CD4-positive, alpha-beta T cell treated with Interferon alpha-2 for 1 hour (primary cell): ENCODE measurements at places on chromosomes 12 and 14.

DNA sequence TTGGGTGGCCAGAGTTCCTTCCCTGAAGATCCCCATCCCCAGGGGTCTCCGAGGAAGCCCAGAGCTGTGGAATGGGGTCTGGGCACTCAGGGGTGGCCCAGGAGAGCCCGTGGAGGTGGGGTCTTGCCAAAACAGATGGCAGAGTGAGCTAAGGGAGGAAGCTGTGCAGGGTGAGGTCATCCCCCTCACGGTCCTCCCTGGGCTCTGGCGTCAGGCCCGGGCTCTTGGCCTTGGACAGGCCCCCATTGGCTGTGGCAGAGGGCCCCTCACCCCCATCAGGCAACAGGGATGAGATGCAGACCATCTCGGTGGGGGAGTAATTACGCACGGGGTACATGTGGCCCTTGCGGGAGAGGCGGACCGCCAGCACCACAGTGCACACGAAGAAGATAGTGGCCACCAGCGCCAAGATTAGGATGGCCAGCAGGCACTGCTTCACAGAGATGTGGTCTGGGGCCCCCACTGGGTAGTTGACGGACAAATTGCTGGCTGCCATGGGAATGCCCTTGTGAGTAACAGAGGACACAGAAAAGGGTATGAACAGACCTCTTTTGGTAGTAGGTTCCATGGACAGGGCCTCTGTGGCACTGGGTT lies 10.7 kb downstream of the SELPLG start:
- no peak for DNase-seq

- DNase-seq: no peak
Observed at GRCh38 chr12:54299515-54300224, 1.1 kb downstream of the NFE2 start.

DNA sequence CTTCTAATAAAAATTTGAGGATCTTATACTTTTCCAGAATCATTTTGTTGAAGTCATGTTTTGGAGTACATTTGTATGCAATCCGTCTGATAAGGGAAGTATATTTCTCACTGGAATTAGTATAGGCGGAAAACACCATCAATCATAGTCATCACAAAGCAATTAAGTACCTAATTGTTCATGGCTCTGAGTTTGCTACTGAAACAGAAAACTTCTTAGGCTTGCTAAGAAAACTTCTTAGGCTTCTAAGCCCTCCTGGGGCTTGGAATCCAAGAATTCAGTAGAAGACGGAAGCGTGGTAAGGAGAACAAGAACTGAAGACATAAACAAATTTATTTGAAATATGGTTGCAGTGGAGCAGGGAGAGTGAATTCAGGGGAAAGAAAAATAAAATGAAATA lies 636.3 kb downstream of the DIO2 start:
- no peak for DNase-seq

DNA sequence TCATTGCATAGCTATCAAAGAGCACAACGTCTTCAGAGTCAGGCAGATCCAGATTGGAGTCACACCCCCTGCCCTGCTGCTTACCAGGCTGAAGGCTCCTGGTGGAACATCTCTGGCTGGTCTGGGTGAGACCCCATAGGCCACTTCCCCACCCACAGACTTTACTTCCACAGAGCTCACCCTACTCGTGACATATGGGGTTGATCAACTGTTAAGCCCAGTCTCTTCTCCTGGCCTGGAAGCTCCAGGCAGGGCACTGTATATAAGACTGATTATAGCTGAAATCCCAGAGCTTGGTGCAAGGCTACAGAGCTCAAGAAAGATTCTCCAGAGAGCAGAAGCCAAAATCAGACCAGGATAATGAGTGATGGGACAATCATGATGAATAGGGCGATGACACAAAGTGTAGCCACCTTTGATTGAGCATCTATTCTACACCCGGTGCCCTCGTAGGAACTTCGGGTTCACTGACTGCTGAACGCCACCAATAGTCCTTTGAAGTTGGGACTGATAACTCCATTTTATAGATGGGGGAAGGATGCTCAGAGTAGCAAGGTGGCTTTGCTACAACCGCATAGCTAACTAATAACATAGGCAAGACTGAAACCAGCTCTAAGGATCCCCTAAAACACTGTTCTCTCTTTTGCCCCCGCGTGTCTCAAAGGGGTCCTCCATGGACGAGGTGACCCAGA lies 287.8 kb downstream of the BCL11B start:
- no peak for DNase-seq

DNA sequence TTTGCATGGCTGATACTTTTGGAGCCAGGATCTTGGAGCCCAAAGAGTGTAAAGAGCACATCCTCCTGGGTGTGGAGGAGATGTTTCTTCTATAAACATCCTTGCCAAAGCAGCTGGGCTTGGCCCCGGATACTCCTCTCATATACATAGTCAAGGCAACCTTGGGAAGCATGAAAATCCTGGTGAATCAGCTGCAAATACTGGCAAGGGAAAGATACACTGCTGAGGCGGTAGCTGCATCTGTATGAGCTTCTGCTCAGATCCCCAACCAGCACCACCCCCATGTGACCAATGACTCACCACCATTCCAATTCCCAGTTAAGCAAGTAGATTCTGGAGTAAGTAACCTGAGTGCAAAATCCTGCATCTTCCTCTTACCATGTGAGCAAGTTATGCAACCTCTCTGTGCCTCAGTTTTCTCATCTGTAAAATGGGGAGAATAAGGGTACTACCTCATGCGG lies 567.4 kb downstream of the MED13L start:
- DNase-seq: no peak

DNA sequence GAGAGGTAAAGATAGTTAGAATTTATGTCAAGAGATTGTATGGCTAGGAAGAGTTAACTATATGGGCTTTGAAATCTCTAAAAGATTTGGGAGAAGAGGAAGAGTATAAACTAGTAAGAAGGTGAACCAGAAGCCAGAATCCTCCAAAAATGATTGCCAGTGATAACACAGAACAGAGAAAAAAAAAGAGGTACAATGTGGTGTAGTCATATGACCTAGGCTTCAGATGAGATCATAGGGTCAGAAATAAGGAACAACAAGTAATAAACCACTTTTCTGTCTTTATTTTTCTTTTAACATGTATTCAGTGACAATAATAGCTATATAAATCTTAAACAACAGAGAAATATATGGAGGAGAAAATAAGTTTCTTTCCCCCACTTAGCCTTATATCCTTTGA lies 2.0 kb upstream of the NECAP1 start:
- peak; percentile 24 for DNase-seq

DNA sequence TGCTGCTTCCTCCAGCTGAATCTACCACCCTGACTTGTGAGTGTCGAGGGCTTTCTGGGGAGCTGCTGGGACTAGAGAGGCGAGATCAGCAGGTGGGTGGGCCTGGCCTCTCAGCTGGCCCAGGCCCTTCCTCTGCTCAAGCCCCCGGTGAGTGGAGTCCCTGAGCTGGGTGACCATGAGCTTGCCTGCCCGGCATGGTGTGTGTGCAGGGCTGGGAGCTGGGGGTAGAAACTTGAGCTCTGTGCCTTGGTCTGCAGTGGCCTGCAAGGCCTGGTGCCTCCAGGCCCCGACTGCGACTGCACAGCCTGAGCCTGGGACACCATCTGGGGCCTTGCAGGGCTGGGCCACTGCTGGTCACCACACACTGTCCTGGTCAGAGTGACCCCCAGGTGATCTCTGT lies 67.4 kb downstream of the KIF26A start:
- no peak for DNase-seq

DNA sequence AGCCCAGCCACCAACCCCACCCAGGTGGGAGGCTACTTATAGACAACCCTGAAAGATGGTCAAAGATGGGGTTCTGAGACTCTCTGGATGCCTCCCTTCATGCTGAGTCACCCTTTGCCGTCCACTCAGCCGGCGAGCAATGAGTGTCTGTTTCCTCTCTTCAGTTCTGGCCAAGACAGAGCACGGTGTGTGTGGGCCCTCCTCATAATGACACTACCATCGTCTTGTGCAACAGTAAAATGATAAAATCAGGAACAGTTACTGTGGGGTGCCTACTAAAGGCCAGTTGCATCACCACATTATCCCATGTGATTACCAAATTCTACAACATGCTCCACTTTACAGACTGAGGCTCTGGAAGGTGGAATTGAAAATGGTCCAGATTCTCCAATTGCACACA lies 7.0 kb upstream of the BDKRB1 start:
- no peak for DNase-seq

- DNase-seq: no peak
Observed at GRCh38 chr14:61416591-61416990, 95.2 kb downstream of the PRKCH start.

GRCh38 chr14:91873471-91874415 lies 6.4 kb upstream of the TC2N start:
- peak; percentile 86 for DNase-seq

DNA sequence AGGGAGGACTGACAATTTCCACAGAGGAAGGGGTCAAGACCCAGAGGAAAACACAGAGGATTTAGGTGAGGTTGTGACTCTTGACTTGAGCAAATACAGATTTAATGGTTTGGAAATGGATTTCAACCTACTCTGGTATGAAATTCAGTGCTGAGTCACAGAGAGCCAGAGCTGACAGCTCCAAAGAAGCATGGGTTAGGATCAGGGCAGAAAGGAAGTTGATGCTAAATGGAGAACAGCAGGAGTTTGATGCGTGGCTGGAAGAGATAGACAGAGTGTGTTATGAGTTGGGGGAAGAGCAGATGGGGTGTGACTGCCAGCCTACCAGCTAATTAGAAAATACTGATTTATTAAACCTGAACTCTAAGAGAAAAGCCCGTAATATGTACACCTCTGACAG lies 272.6 kb downstream of the FOXG1 start:
- no peak for DNase-seq

DNA sequence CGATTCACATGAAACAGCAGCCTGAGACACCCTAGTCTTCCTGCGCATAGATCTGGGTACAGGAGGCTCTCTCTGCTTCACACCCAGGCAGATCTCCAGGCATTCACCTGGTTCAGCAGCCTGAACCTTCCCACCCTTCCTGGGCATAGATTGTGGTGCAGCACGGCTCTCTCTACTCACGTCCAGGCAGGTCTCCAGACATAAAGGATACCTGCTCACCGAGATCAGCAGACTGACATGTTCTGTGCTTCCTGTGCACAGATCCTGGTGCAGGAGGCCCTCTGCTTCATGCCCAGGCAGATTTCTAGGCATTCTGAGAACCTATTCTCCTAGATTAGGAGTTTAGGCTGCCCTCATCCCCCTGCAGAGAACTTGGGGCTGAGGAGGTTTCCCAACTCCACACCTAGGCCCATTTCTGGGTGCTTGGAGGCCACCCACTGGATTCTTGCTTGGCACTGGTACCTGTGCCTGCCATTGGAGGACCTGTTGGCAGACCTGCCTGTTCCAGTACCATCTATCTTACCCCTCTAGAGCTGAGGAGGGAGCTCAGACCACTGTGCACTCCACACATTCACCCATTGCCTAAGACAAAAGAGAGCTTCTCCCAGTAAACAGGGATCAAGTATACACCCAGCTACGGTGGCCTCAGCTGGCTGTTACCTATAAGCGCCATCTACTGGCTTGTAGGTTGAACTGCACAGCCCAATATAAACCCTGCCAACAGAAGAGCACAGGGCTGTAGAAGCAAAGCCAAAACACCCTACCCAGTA lies 28.0 kb upstream of the GARIN6 start:
- DNase-seq: peak; percentile 8

- DNase-seq: no peak
Observed at GRCh38 chr14:71551291-71551950, 380.8 kb upstream of the RGS6 start.

- no peak for DNase-seq
Observed at GRCh38 chr14:65854215-65854614, 441.7 kb downstream of the FUT8 start.

DNA sequence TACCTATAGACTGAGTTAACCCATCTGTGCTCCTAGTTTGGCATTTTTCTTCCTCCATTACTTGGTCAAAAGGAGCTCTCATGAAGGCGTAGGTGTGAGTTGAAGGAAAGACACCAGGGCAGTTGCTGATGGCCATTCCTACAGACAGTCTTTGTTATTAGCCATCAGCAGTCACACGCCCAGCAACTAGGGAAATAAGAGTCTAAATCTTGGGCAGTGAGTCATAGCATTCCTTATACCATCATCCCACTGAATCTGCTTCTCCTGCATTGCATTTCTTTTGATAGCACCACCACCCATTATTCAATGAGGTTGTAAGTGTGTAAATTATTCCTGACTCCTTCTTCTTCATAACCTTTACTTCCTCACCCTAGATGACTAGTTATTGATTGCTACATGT lies 150.9 kb upstream of the IGF1 start:
- no peak for DNase-seq

DNA sequence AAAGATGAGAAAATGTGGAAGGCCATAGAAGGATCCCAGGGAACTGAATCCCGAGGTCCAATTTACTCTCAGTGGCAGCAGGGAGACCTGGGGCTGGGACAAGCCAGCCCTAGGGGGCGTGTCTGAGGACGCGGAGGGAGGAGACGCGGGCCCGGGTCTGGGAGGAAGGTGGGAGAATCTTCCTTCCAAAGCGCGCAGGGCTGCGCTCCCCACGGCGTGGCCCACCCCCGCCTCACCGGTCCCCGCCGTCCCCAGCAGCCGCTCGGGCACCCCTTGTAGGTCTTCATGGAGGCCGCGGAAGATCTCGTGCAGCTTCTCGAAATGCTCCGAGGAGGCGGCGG lies 323 bp downstream of the VTI1B start:
- peak; percentile 57 for DNase-seq

- no peak for DNase-seq
Observed at GRCh38 chr12:68614105-68614679, 3.5 kb downstream of the RAP1B start.

DNA sequence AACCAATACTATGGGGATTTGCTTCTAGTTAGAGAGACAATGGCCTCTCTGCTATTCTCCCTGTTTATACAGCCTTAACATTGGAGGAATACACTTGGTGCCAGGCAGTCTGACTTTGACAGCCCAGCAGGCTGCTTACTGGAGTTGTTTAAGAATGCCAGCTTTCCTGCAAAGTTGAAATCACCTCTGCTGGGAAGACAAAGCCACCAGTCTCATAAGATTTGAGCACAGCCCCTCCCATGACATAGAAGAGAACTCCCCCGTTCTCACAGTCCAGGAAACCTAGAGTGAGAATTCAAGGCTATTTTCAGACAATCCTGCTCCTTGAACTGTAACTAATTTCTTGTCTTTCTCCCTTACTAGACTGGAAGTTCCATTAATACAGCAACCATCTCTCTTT lies 21.1 kb upstream of the CATSPERB start:
- DNase-seq: no peak

DNA sequence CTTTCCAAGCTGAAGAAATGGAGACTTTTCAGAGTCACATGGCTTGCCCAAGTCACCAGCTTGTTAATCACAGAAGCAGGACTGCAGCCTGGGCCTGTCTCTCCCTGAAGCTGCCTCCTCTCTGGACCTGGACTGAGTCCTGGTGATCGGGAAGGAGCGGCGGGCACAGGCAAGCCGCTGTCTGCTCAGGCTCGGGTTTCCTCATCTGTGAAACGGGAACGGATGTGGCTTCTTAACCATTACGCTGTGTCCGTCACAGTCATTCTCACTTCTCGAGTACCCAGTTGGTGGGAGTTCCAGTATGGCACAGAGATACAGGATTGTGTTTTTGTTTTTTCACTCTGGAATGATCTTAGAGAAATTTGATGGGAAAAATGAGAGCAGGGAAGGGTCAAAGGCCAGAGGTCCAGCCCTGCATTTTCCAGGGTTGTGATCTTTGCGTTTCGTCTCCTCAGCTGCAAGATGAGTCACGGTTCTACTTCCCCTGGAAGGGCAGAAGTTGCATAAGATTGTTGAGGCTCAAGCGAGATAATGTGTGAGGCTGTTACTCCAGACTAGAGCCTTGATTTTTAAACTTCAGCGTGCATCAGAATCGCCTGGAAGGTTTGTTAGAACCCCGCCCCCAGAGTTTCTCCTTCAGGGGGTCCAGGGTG lies 7.6 kb upstream of the LRTM2 start:
- DNase-seq: peak; percentile 16

GRCh38 chr12:88579161-88579517 lies 1.1 kb downstream of the KITLG start:
- DNase-seq: no peak
